ENCODE measurements at places on chromosomes 7 and 10.

DNA sequence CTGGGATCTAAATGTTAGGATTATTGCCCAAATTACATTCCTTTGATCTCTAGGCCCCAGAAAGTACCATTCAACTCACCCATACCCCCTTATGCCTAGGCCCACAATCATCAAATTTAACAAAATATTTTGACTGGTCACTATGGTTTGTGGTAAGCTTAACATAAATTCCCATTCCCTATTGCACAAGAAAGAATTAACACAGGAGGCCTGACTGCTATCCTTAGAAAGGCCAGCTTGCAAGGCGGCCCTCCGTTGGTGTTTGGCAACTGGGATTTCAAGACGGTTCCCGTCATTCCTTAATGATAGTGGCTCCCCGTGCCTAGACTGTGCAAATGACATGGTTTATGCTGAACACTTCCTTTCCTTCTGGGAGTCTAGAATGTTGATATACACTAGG lies 29.6 kb downstream of the ARHGAP21 start:
- DNase-seq = no peak

- DNase-seq = no peak
These were observed 23.4 kb downstream of the ELFN1 start for GRCh38 chr7:1693419-1693990.

- peak; percentile 26 for DNase-seq
These were observed 126.4 kb downstream of the GNAT3 start for GRCh38 chr7:80385508-80385907.

DNA sequence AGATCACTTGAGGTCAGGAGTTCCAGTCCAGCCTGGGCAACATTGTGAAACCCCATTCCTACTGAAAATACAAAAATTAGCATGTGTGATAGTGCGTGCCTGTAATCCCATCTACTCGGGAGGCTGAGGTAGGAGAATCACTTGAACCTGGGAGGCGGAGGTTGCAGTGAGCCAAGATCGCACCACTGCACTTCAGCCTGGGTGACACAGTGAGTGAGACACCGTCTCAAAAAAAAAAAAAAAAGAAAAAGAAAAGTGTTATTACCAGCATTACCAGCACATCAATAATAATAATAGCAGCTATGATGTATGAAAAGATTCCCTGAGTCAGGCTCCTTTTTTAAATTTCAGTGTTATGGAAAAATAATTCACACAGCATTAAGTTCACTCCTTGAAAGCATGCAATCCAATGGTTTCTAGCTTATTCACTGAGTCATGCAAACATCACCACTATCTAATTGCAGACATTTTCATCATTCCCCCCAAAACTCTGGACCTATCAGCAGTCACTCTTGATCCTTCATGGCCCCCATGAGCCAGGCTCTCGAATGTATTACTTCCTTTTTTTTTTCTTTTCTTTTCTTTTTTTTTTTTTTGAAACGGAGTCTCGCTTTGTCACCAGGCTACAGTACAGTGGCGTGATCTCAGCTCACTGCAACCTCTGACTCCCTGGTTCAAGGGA lies 228.4 kb downstream of the FANK1 start:
- DNase-seq = no peak

DNA sequence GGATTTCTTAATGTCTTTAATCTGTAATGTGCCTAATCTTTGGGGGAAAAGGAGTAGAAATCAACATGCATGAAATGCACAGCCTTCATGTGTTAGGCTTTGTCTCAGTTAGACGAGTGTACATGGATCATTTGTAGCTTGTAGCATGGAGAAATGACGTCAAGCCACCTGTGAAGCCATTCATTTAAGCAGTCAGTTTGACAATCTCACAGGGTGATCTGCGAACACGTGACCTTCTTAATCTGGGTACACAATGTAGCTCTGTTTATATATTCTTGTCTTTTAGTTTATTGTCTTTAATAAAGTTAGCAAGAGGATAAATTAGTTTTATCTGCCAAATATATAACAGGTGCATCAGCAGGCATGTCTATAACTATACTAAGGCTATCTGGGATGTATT lies 351.9 kb upstream of the LRGUK start:
- DNase-seq = no peak

GRCh38 chr7:26992670-26993069 lies 103.1 kb downstream of the HOXA1 start:
- peak; percentile 79 for DNase-seq

DNA sequence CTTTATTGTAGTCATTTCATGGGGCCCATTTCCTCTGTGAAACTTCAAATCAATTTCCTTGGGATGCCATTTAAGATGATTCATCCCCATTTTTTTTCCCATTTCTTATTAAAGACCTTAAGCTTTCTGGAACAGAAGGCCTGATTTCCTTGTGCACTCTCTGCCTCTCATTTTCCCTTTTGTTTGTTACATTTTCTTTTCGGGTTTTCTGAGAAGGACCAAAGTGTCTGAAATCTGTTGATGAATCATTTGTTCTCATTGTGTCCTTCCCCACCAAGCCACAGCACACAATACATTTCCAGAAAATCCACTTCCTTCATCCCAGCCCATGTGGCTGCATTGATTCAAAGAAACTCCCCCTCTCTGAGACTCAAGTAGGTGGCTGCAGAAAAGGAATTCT lies 372.4 kb downstream of the SFMBT2 start:
- DNase-seq = no peak

DNA sequence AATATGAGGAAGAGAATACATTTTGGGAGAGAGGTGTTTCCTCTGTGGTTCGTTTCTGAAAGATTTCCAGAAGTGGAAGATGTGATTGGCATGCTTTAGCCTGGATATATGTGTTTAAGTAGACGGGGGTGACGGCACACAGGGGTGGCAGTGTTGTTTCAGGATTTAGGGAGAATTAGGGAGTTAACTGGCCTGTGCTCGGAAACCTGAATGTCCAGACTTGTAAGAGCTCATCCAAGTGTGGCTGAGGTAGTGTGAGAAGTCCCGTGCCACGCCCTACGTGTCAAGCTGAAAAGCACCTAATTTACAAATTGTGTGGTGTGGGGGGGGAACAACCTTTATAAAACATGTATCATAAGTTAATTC lies 1.1 kb downstream of the RALA start:
- DNase-seq = peak; percentile 71

- no peak for DNase-seq
These were observed 465.7 kb downstream of the AUTS2 start for GRCh38 chr7:70063927-70064326.

GRCh38 chr10:93437086-93437945 lies 44.8 kb downstream of the MYOF start:
- peak; percentile 97 for DNase-seq

DNA sequence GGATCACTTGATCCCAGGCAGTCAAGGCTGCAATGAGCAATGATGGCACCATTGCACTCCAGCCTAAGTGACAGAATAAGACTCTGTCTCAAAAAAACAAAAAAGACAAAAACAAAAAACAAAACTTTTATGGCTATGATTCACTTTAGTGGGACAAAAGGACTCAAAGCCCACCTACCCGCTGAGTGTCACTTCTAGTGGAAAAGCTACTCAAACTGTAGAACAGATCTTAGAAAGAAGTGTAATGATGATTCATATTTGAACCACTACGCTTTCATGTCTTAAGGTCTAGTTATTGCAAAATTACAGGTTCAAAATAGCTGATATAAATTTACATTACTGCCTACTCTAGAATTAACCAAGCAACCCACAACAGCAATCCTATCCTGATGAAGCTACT lies 47.1 kb upstream of the OTUD1 start:
- no peak for DNase-seq

DNA sequence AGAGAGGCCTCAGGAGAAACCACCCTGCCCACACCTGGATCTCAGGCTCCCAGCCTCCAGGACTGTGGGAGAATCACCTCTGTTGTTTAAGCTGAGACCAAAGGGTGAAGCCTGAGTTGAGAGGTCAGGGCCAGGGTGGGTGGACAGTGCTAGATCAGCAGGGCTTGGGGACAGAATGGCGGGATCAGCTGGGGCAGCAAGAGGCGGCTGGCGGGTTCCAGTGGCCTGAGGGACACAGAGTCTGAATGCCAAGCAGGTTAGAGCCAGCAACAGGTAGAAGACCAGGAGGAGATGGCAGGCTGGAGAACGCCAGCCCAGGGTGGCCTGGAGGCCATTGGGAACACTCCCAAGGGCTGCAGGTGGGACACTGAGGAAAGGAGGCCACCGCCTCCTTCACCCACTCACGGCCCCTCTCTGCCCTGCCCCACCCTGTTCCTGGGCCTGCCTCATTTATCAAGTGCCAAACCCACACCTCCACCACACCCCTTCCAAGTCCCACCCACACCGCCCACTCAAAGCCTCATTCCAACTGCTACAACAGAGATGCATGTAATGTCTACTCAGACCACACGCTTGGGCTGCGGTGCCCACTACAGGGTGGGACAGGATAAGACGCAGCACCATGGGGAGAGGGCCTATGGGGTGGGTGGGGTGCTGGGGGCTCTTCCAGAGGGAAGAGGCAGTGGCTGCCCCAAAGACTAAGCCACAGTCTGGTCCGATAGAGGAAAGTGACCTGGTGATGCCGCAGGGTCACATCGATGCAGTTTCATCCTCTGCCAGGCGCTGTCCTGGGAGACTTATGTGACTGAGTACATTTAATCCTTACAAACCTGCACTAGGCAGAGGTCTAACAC lies 173.9 kb downstream of the TNS3 start:
- DNase-seq = no peak

GRCh38 chr7:101691822-101692384 lies 62.8 kb upstream of the MYL10 start:
- DNase-seq = no peak

GRCh38 chr7:33354201-33354600 lies 224.8 kb downstream of the BBS9 start:
- no peak for DNase-seq

DNA sequence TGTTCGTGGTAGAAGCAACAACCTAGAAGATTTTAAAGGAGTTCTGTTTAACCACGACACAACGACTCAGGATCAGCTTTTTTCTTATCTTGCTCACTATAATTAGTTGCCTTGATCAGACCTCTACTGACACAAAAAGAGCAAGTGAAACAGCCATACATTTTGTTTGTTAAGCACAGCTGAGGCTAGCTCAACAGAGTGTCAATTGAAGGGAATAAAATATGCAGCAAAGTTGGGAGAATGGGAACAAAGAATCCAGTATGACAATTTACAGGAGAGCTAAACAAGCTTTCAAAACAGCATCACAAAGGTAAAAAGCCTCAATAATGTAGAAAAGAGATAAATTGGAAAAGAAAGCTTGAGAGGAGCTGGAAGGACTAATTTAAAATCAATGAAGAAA lies 40.5 kb upstream of the HERPUD2 start:
- no peak for DNase-seq

GRCh38 chr10:99057936-99058690 lies 177.5 kb downstream of the HPSE2 start:
- DNase-seq = no peak

DNA sequence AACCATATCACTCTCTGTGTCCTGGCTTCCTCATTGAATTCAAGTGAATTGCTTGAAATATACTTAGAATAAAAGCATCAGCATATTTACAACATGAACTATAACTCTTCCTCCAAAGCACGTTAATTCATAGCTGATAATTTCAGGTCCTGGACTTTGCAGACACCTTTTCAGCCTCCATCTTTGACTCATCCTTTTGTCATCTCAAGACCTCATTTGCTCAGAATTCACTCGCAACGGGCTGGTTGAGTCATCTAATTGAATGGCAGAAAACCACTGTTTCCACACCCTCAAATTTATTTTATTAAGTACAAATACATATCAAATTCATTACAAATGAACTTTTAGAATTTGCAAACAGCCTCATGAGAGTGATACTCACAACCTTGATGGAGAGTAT lies 545.7 kb downstream of the GATA3 start:
- DNase-seq = peak; percentile 89

GRCh38 chr7:28575241-28575643 lies 162.9 kb downstream of the CREB5 start:
- DNase-seq = peak; percentile 63

- no peak for DNase-seq
These were observed 6.1 kb upstream of the ZNF467 start for GRCh38 chr7:149779502-149779805.

DNA sequence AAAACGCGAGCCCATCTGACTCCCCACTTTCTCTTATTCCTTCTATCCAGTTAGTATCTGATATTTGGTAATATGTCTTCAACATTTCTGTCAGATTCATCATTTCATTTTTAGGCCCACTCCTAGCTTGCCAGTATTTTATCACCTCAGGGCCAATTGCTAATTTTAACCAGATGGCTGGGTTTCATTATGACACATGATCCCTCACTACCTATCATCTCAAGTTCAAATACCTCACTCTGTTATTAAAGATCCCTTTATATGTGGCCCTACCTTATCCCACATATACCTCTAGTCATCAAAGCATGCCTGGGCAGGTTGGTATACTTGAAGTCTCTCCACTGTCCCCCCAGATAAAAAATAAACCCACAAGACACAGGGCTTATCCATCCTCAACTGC lies 104.9 kb downstream of the RNLS start:
- peak; percentile 97 for DNase-seq
